ENCODE measurements at places on chromosomes 7 and 10.

DNA sequence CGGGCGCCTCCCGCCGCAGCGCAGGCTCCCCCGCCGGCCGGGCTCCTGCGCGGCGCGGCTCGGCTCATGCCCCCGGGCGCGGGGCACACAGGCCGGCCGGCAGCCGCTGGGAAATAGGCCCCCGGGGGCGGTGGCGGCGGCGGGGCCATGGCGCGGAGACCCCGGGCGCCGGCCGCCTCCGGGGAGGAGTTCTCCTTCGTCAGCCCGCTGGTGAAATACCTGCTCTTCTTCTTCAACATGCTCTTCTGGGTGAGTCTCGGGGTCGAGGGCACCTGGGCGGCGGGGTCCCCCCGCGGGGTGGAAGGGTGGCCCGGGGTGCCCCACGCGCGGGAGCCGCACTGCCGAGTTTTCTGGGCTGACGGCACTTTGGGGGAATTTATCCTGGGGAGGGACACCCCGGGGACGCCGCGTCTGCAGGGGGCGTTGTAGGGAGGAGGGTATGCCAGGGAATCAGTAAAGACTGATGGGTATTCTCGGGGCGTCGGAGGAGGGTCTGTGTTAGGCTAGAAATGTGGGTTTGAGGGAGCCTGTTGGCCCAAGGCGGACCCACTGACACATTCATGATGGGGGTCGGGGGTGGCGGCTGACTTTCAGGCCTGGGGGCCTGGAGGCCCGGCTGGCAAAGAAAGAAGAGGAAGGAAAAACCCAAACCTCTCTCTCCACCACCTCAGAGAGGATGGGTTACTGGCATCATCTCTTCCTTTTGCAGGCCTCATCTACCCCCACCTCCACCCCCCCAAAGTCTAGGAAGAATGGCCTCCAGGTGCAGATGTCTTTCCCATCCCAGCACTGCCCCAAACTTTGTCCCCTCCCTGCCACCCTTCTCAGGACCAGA is 544 bp downstream of the TSPAN33 start:
- DNase-seq, result no peak

DNA sequence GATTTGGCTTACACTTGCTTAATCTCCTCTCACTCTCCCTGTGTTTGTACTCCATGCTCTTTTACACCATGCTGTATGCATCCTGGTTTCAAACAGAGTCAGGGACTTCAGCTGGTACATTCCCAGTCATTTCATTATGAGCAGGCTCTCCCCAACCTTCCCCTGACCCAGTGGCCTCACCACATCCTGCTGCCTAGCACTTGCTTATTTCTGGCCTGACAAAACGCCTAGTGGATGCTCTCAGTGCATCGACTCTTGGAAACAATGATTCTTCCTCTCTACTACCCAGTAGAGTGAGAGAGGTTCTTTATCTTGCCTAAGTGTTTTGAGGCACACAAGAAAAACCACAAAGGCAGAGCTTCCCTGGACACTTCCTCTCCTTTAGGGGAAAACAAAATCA is 63.4 kb downstream of the CAV1 start:
- DNase-seq, result no peak

DNA sequence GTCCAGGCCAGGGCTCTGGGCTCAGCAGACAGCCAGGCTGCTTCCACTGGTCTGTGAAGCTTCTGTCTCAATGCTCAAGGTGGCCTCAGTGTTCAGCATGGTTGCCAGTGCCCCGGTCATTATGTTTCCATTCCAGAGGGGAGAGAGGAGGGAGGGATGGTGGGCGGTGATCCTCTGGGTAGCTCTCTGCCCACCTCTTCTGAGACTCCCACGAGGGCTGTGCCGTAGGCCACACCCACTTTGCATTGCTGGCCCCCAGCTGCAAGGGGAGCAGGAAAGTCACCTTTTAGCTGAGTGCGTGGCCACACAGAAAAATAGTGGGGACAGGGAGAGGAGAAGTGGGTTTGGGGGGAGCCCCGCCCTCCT is 42.5 kb downstream of the FOXK1 start:
- no peak for DNase-seq

- no peak for DNase-seq
These were observed 16.7 kb upstream of the GAD2 start for GRCh38 chr10:26199841-26200240.

- DNase-seq, result no peak
These were observed 2.7 kb downstream of the CALD1 start for GRCh38 chr7:134782121-134782623.

GRCh38 chr7:84039432-84039831 is 155.2 kb downstream of the SEMA3A start:
- DNase-seq, result no peak

DNA sequence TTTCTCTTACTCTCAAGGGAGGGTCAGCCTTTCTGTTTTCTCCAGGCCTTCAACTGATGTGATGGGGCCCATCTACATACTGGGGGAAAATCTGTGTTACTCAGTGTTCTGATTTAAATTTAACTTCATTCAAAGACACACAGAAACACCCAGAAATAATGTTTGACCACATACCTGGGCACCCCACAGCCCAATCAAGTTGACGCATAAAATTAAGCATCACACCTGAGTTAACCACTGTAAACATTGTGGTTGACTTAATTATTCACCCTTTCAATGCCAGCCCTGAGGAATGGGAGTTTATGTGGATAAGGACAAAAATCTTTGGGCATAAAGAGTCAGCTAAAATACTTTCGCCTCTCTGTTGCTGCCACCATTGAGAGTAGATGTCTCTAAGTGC is 10.0 kb upstream of the CHN2 start:
- no peak for DNase-seq

DNA sequence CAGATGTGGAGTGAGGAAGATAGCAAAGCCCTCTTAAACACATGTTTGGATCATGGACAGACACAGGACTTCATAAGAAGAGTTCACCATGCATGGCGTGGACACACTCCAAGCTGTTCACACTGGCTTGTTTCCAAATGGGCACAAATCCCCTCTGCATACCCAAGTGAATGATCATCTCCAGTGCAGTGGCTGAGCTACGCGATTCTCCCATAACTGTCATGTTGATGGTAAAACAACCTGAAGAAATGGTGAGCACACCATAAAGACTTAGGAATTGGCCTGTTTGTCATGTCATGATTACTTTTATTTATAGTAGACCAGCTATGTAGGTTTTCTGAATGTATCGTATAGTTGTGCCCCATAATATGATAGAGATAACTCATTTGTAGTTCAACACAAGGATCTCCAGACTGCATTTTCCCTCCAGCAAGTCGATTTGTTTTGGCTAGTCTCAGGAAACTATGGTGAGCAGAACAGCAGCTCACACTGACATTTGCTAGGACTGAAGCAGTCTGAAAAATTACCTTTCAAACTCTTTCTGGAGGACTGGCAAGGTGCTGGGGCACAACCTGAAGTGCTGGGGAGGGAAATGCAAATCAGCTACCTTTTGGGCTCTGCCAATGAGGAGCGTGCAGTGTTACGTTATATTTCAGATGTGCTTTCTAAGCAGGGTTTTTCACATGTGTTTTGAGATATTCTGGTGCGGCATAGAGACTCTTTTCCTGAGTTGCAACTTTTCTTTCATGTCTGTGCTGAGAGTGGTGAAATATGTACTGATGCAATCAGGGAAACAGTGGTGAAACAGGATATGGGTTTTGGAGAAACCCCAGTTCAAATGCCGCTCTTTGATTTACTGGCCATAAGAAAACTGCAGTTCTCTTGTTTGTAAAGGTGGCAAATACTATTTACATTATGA is 629.6 kb upstream of the DPP6 start:
- no peak for DNase-seq

DNA sequence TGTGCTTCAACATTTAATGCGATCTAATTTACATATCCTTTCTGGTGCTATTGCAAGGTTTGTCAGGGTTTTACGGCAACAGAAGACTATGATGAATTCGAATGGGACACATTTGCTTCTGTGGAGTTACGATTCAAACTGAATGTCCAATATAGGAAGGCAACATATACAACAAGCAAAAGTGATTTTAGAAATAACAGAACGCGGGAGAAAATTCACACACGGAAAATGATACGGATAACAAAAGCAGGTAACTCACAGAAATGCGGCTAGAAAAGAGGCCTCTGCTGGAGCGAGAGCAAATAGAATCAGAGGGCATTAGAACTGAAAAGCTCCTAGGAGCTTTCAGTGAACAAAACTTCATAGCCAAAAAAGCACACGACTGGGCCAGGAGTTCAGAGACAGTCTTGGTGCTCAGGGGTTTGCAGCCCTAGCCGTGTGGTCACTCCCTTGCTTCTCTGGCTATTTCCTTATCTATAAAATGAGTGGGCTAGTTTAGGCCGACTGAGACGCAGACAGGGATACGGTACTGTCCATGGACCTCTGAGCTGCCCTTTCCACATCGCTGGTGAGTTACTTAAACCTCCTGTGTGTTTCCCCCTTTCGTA is 557 bp upstream of the TAX1BP1 start:
- DNase-seq, result no peak

DNA sequence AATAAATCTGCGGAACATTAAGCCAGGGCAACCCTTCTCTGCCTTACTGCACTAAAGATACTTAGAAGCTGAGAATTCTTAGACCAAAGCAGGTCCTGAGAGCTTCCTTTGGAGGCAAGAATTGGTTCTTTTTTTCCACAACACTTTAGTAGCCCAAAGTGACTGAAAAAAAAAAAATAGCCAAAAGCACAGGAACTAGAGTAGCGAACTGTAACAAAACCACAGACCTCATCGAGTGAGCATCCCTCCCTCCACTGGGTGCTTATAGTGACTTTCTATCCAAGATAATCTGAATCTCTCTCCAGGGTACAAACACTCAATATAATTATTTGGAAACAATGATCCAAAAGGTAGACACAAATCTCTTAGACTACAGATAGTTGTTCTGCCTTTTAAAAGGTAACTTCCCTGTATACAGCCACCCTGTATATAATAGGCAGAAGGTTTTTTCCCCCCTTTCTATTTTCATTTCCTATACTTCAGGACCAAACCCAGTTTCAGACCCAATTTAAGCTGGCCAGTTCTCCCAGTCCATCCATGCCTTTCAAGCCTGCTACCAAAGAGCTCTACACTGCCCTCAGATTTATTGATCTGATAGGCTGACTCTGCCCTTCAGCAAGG is 31.6 kb upstream of the KCNIP2 start:
- DNase-seq, result no peak

- no peak for DNase-seq
These were observed 210.5 kb downstream of the ARHGAP21 start for GRCh38 chr10:24513155-24513554.
